GOT3 (cell line): ENCODE measurements at places on chromosomes 7 and 10.

- no peak for DNase-seq
Measured at GRCh38 chr7:135803143-135803542, 54.5 kb upstream of the FAM180A start.

GRCh38 chr10:69684981-69685353 lies 54.9 kb downstream of the FAM241B start:
- no peak for DNase-seq

GRCh38 chr7:120677535-120677934 lies 180.4 kb downstream of the TSPAN12 start:
- DNase-seq: no peak

DNA sequence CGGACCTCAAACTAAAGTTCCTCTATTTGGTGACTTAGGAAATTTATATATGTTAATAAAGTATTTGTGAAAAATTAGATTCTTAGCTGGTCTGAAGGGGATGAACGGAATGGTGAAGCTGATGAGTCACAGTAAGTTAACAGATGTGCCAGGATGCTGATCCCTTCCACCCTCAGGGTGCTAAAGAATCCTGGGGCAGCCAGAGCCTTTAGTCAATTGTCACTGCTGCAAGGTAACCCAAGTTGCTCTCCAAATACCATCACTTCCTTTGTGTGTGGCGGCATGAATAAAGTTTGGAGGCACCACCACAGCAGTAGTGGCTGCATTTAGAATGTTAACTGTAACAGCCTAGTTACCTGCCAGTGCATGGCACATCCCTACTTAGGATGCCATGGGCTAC lies 222.6 kb upstream of the PPP1R3A start:
- no peak for DNase-seq

- DNase-seq: no peak
Measured at GRCh38 chr7:16098585-16099179, 322.7 kb downstream of the CRPPA start.

- DNase-seq: no peak
Measured at GRCh38 chr7:47454069-47454973, 127.6 kb downstream of the TNS3 start.

GRCh38 chr10:22479419-22479818 lies 134.1 kb downstream of the SPAG6 start:
- no peak for DNase-seq

DNA sequence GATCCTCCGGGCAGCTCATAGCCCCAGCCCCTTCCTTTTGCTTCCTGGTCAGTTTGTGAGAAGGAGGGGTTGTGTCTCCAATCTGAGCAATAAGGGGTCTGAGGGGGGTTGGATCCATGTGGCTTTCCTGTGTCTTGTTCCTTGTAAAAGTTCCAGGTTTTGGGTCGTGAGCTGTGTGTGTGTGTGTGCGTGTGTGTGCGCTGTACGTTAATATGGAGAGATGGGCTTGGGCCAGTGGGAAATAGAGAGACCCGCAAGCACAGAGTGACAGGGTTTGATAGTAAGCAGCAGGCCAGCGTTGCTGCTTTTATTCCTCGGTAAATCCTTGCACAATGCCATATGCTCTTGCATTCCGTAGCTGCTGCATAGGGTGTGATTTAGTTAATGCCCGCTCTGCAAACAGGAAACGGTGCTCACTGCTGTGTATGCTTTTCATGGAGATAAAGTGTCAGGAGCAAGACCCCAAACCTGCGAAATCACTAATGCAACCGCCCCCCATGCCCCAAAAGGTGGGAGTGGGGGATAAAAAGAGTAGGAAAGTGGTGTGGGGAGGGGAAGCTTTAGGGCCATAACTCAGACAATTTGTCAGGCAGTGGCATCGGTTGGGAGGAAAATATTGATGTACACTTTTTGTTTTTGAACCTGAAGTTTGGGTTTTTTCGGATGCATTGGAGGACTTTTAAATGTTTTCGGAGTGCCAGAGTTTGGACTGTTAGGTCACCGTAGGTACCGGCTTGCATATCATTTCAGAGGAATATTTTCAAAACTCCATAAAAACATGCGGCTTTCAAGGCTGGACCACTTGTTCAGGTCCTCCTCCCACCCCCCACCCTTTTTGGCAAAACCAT lies 108.7 kb downstream of the TCF7L2 start:
- DNase-seq: no peak

- DNase-seq: no peak
Measured at GRCh38 chr7:411677-412312, 107.9 kb downstream of the PDGFA start.

GRCh38 chr7:17299483-17299991 lies 1.1 kb downstream of the AHR start:
- no peak for DNase-seq

GRCh38 chr7:66013938-66014337 lies 31.9 kb upstream of the GUSB start:
- DNase-seq: no peak

DNA sequence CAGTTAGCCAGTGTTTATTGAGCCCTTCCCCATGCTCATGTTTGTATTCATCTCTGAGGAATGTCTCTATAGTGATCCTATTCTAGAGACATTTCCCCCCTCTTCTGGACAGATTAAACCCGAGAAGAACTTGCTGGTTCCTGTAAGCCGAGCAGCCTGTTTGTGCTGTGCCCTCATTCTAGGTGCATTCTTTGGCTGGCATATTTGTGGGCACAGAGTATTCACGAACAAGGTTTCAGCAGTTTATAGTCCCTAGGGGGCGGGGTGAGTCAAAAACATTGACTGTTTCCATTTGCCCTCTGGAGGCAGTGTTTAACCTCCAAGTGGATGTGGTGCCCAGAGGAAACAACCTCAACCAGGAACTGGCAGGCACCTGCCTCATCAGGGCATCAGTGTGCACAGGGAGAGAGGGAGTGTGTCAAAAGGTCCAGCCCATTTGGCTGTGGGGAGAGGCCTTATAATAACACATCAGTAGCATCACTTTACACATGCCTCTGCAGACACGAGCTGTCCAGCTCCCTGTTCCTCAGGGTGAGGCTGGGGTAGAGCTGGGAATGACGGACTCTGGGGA lies 273.3 kb upstream of the LRGUK start:
- peak; percentile 55 for DNase-seq

- no peak for DNase-seq
Measured at GRCh38 chr10:84155521-84155920, 16.2 kb downstream of the GHITM start.

DNA sequence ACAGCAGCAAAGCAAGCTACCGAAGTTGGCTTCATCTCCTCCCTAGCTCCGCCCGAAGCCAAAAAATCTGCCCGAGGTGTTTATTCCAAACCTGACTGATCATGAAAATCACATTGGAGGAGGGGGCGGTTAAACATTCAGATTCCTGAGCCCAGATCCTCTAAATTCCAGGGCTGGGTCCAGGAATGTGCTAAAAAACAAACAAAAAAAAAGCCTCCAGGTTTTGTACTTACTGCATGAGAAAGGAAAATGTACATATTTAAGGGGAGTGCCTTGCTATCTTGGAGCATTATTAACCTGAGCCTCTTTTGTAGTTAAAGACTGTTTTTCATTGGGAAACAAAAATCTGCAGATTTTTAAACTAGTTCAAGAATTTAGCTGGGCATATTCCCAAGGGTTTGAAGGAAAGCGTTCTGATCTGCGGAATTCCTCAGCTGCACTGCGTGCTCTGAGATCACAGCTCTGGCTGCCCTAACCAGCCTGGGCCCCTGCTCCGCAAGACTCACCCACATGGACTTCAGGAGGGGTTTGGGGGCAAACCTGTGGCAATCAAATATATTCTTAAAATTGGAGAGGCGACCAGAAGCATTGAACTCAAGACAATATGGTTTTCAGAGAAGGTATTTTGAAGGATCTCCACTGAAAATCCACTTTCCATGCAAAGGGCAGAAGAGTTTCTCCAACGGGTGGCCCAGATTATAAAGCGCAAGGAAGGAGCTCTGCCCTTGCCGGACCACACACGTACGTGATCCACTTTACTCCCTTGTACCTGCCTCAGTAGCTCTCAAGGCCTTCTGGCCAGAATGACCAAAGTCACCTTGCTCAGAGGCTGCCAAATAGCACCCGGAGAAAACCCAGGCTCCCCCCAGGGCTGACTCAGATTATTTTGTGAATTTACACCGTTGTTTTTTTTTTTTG lies 10.0 kb upstream of the TNS3 start:
- no peak for DNase-seq

- no peak for DNase-seq
Measured at GRCh38 chr10:58414270-58415041, 29.2 kb downstream of the TFAM start.

- no peak for DNase-seq
Measured at GRCh38 chr7:158741294-158741666, 36.7 kb upstream of the NCAPG2 start.

- no peak for DNase-seq
Measured at GRCh38 chr7:65371468-65371867, 2.2 kb upstream of the ZNF92 start.

DNA sequence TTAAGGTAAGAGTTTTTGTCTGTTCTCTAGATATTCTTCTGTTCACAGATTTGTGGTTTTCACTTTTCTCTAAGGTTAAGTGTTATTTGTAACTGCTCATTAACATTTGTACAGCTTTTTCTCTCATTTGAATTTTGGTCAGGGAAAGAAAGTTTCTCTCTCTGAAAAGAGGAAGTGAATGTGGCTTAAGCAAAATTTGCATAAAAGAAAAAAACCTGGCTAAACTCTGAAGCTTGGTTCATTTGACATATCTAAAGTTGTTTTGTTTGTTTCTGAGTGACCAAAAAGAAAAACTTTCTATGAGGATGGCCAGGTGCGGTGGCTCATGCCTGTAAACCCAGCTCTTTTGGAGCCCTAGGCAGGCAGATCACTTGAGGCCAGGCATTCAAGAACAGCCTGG lies 22.0 kb upstream of the SLC26A4 start:
- DNase-seq: no peak

- DNase-seq: no peak
Measured at GRCh38 chr7:98797150-98797549, 72.7 kb downstream of the TMEM130 start.

DNA sequence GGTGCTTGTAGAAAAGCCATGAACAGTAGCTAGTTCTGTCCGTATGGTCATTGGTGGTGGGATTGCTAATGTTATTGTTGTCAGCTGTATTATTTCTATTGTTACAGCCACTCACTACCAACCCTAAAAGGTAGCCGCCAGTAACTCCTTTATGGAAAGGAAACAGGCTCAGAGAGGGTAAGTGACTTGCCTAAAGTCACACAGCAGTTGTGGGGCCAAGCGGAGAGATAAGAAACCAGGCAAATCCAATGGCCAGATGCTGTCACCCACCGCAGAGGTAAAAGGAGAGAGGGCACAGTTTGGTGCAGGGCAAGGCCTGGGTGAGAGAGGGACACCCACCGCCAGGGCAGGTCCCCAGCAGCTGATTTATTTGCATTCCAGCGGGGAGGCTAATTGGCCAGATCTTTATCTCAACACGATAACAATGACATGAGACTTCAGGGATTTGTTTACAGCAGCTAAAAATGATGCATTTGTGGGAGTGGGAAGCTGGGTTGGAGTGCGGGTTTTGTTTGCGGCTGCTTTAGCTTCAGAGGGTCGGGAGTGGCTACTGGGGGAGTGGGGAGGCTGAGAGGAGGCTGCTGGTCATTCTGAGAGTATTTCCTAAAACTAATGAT lies 8.6 kb upstream of the NKX2-3 start:
- DNase-seq: no peak

GRCh38 chr10:84348860-84349259 lies 20.5 kb downstream of the CCSER2 start:
- no peak for DNase-seq

- DNase-seq: no peak
Measured at GRCh38 chr10:31978156-31978483, 49.5 kb upstream of the ARHGAP12 start.

DNA sequence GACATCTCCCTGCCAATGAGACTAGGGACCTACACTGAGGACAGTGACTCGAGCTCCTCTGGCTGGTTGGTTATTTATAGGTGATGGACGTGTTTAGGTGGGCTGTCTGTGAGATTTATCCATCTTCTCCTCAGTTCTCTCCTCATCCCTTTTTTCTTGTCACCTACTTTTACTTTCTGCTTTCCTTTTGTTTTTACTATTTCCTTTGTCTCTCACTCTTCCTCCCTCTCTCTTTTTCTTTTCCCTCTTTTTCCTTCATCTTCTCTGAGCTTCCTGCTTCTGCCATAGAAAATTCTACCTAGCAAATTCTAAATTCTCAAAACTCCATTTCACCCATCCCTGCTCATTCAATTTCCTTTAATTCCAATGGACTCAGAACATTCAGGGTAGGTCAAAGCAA lies 478.0 kb downstream of the GRID1 start:
- no peak for DNase-seq

GRCh38 chr7:55557666-55558188 lies 14.6 kb downstream of the VOPP1 start:
- DNase-seq: no peak

- DNase-seq: no peak
Measured at GRCh38 chr10:22278441-22278782, 37.8 kb upstream of the COMMD3 start.

DNA sequence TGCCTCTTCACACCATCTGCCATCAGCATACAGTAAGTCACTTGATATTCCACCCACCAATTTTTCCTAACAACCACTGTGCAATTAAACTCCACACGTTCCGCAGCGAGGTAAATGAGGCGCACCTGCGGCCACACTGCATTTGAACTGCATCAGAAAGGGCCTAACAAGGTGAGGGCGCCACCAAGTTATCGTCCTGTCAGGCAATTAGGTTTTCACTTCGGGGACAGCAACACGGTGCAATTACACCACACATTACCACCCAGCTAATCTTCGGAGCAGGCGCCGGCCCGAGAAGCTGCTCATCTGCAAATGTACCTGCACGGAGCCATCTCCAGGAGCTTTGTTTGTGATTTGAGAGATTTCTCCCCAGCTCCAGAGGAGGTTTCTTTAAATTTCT lies 84.4 kb downstream of the EBF3 start:
- DNase-seq: no peak

DNA sequence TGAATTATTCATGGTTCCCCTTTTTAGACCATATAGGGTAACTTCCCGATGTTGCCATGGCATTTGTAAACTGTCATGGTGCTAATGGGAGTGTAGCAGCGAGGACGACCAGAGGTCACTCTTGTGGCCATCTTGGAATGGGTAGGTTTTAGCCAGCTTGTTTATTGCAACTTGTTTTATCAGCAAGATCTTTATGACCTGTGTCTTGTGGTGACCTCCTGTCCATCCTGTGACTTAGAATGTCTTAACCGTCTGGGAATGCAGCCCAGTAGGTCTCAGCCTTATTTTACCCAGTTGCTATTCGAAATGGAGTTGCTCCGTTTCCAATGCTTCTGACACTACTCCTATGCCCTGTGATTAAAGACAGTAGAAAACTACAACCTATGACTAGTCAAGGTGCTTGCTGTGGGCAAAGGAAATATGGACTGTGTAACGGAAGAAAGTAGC lies 18.8 kb upstream of the PAXIP1 start:
- no peak for DNase-seq

- DNase-seq: no peak
Measured at GRCh38 chr10:23755556-23755955, 316.7 kb downstream of the OTUD1 start.

DNA sequence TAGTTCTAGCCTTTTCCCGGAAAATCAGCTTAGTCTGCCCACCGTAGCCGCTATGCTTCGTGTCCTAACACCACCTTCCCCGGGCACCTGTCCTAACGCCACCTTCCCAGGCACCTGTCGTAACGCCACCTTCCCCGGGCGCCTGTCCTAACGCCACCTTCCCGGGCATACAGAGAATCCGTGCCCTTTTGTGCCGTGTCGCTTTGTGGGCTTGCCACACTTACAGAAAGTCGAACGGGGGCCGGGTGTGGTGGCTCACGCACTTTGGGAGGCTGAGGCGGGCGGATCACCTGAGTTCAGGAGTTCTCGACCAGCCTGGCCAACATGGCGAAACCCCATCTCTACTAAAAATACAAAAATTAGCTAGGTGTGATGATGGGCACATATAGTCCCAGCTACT lies 73.6 kb upstream of the DNAJB6 start:
- DNase-seq: no peak

- no peak for DNase-seq
Measured at GRCh38 chr7:88090671-88091070, 129.2 kb downstream of the SRI start.
